Stimulated activated naive CD8-positive, alpha-beta T cell treated with anti-CD3 and anti-CD28 coated beads, Interleukin-15, amount 100 ng/mL, for 72 hours (primary cell): ENCODE measurements at places on chromosomes 2 and 18.

DNA sequence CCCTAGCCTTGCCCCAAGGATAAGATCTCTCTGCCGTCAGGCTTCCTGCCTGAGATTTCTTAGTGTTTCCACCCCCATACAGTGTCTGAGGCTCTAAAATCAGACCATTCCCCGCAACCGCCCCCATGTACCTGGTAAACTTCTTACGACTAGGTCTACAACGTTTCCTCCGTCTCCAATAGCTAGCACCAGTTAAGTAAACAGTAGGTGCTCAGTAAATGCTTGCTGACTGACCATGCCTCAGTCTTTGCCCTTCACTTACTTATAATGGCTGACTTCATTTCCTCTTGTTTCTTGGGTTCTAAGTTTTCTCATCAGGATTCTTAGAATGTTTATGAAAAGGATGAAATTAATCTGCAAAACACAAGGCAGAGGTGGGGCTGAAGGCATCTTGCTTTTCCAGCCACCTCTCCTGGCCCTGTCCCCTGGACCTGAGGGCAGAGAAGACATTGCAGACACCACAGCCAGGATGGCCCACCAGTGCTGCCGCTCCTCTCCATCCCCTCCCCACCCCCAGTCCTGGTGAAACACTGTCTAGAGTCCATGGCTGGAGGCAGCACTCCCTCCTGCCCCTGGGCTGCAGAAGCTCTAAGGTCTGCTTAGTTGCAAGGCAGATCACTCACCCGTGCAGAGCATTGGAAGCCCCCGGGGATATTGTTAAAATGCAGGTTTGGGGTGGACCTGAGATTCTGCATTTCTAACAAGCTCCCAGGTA is 16.9 kb downstream of the TMEM37 start:
- no peak for DNase-seq

DNA sequence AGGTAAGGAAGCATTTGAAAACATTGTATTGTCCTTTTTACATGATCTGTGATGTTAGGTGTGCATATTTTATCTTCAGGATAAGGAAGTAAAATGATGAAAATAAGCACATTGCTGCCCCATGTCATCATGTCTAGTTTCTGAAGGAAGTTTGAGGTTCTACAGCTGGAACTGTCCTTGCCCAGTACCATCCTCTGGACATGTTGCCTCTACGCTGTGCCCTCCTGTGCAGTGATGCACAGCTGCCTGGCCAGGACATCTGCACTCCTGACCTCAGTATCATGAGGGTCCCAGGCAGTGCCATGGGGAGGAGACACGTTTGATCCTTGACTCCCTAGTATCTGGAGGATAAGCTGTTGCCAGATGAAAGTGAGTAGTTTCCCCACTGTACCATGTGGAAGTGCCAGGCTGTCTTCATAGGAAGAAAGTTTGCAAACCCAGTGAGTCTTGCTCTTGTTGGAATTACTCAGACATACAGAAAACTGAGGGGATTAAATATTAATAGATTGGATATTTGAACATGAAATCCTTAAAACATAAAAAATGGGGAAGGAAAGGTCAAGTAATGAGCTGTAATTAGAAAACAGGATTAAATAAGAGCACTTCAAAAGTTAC is 9.5 kb downstream of the ALKAL2 start:
- no peak for DNase-seq

- DNase-seq: no peak
Observed at GRCh38 chr2:137800386-137800785, 163.9 kb upstream of the HNMT start.

DNA sequence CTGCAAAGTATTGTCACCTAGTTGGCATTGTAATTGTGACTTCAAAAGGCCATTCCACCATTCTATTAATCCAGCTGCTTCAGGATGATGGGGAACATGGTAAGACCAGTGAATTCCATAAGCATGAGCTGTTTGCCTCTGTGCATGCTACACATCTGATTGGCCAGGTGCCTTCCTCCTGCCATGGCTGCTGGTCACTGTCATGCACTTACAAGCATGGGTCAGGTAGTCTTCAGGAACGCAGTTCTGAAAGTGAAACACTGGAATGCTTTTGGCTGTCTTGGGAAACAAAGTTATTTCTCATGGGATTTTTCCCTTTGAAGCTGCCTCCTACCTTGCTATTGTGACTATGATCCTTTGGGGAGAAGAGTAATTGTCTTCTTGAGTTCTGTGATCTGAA is 267.6 kb downstream of the GBX2 start:
- DNase-seq: no peak

DNA sequence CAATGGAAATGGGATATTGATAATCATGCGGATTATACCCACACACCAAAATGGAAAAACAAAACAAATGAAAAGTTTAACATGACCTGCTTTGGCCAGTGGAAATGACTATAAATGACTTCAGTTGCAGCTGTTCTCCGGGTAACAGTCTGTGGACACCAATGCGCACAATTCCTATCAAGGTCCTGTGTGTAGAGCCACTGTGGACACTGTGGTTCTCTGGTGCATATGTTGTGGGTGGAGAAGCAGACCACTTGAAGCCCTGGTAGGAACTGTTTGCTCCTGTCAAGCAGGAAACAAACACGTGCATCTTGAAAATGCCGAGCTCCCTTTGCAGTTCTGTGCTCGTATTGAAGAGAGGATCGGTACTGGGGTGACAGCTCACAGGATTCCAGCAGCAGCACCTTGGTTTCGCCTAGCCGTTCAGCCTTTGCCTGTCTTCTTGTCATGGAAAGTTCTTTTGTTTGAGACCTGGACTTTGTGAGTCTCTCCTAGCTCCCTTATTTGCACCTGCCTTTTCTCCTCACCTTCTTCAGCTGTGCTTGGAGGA is 32.9 kb downstream of the NCK2 start:
- DNase-seq: no peak
